ENCODE measurements at places on chromosomes 7 and 10.

DNA sequence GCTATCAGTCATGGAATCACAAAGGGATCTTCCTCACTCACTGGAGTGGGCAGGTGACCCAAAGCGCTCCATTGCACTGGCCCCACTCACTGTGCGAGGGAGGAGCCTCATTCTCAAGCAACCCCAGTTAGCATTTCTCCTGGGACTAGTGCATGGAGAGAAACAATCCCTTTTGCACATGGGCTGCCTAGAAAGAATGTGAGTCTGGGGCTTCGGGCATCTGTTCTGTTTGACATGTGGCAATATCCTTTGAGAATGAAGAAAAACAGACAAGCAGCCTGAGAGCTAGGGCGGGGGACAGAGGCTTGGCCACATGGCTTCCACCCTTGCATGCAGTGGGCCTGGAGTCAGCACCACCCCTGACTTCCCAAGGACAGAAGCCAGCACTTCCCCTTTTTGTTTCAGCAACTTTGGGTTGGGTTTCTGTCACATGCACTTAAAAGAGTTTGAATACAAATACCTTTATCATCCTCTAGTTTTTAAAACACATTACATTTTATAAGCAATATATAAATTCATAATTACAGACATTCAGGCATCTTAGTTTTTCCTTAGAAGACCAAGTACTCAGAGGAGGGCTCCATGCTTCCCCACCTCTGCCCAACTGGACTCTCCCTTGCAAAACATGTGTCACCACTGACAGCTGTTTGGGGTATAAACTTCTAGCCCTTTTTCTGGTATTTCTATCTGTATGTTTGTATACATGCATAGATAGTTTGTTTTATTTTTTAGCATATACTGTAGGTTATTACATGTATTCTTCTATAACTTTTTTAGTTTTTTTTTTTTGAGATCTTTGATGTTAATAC, 73.8 kb downstream of the RBM20 start:
- DNase-seq: no peak

GRCh38 chr10:17116193-17116592, 13.4 kb downstream of the CUBN start:
- DNase-seq: no peak

GRCh38 chr10:125982260-125982948, 86.0 kb downstream of the FANK1 start:
- peak; percentile 68 for DNase-seq

- DNase-seq: no peak
These were observed 223.5 kb downstream of the GLRX3 start for GRCh38 chr10:130359711-130360110.

DNA sequence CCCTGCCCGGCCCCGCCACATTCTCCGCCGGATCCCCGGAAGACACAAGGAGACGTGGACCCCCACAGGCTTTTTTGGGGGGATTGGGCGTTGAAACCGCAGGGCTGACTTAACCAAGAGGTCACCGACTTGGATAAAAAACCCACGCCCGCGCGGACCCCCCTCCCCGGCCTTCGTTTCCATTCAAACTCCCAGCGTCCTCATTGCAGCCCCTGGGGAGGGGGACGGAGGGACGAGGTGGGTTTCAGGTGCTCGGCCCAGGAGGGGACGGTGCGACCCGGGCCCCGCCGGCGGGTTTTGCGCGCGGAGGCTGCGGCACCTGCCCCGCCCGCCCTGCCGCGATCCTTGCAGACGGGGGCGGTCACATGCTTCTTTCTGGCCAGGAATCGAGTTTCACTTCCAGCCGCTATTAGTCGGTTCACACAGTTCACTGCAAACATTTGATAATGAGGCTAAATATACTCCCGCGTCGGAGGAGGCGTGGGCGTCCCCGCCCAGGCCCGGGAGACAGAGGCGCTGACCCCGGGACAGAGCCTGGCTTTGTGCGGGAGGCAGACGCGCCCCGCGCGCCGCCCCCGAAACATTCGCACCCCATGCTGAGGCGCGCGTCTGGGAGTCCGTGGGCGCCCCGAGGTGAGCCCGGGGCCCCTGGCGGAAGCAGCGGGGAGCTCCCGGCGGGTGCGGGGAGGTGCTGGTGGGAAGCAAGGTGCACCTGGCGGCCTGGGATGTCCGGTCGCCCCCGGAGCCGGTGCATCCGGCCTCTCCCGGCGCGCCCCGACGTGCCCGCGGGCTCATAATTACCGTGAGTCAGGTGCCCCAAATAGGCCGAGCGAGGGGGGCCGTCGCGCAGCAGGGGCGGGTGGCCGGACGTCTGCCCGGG, 2.7 kb upstream of the PDGFA start:
- no peak for DNase-seq

GRCh38 chr7:128347647-128348097, 4.0 kb upstream of the RBM28 start:
- peak; percentile 56 for DNase-seq

- DNase-seq: no peak
These were observed 223.8 kb upstream of the CCDC6 start for GRCh38 chr10:60130130-60130579.

- no peak for DNase-seq
These were observed 31.4 kb downstream of the ANK3 start for GRCh38 chr10:60358282-60358681.

DNA sequence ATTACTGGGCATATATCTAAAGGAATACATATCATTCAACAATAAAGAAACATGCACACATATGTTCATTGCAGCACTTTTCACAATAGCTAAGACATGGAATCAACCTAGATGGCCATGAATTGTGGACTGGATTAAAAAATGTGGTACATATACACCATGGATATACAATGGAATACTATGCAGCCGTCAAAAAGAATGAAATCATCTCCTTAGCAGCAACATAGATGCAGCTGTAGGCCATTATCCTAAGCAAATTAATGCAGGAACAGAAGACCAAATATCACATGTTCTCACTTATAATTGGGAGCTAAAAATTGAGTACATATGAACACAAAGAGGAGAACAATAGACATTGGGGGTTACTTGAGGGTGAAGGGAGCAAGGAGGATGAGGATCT, 175.6 kb downstream of the POLR1F start:
- DNase-seq: no peak

- DNase-seq: no peak
These were observed 67.0 kb downstream of the DNAJB6 start for GRCh38 chr7:157403646-157404401.

DNA sequence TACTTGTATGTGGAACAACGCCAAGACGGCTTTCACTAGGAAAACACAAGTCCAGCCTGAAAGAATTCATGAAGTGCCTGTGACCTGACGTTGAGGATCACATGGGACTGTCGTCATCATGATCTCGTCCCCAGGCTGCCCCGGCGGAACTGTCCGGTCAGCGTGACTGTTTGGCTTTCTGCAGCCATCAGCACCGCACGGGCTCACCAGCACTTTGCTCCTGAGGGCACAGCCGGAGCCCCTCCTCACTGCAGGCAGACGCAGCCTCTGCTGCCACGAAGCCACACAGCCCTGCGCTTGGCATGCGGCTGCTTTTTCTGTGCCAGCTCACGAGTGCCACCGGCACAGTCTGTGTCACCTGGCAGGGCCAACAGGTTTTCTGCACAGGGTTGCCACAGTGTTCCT, 9.4 kb upstream of the GET4 start:
- DNase-seq: no peak

DNA sequence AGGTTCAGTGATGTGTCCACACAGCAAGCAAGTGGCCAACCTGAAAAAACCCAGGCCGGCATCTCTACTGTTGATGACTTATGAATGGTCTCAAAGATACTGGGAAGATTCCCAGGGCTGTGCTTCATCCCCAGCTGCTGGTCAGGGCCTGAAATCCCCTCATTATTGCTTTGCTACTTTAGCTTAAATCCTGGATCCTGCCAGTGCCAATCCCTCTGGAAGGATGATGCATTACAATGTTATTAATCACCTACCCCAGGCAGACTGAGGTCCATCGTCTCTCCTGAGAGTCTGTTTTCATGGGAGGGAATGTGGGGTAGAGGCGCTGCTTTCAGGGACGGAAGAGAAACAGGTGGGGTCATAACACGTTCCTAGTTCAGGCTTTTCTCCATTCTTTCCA, 371.6 kb downstream of the RPS24 start:
- no peak for DNase-seq

DNA sequence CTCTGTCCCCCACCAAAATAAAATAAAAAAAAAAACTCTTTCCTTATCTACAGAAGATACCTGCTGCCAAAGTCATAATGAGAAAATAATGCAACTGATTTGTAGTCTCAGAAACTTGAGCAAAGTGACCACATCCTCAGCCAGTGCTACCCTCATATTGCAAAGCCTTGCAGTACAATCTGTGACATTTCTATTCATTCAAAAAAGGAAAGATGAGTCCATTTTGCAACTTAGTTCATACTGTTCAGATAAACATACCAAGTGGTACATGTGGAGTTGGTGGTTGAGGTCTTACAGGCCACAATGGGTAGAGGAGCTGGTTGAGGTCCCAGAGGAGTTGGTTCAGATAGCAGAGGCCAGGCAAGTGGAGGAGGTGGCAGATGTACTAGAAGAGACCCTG, 6.5 kb upstream of the EIF5AL1 start:
- no peak for DNase-seq

- no peak for DNase-seq
These were observed 16.5 kb downstream of the CREB3L2 start for GRCh38 chr7:137985253-137985896.

DNA sequence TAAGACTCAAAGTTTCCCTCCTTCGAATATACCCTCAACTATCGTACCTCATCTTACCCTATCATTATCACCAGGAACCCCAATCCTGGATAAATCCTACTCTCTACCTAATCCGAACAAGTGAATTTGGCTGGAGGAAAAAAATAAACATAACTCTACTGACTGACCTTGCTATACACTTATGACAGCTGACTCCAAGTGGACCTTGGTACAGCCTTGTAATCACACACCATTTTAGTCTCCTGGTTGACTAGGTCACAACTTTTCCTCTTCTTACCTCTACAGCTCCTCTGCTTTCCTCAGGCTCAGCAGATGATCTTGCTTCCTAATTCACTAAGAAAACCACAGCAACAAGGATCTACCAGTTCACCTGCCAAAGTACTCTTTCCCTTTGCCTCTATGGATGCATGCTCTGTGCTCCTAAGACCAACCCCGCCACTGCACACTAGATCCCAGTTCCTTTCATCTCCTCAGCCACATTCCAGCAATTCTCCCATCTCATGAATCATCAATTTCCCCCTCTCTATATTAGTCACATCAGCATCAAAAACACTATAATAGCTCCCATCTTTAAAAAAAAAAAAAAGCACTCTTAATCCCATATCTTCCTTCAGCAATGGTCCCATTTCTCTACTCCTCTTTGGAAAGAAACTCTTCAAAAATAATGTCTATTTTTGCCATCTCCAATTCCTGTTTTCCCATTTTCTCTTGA, 35.5 kb downstream of the COA1 start:
- DNase-seq: no peak

DNA sequence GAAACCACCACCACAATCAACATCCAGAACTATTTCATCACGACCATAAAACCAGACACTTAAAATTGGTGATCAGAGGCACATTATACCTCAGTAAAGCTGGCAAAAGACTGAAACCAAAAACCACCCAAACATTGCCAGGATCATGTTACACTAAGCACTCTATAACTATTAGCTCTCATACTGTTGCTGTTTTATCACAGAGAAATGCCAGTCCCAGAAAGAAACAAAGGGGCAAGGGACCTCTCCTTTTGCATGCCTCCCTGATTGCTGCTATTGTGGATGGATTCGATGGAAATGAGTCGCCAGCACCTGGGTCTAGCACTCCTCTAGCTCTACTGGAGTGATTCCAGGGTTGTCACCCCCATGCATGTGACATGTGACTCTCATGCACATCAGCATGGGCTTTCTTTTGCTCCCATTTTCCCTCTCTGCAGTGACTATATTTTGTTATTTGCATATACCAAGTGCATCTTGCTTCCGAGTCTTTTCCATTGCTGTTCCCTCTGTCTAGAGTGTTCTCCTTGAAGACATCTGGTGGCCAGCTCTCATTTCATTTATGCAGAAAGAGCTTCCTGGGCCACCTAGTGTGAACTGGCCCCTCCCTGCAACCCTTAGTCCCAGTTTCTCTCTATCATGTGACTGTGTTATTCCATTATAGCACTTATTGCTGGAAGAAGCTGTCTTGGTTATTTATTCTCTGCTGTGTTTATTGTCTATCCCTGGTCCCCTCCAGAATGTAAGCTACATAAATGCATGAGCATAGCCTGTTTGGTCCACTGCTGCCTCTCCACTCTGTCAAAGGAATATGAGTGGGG, 300.6 kb downstream of the PLXNA4 start:
- DNase-seq: no peak
